ENCODE measurements at places on chromosomes 3 and 15. TPM values are rescaled to one million over a fixed set of nuclear protein-coding genes. Genes with fewer than 3 reads are reported as not detected.

DNA sequence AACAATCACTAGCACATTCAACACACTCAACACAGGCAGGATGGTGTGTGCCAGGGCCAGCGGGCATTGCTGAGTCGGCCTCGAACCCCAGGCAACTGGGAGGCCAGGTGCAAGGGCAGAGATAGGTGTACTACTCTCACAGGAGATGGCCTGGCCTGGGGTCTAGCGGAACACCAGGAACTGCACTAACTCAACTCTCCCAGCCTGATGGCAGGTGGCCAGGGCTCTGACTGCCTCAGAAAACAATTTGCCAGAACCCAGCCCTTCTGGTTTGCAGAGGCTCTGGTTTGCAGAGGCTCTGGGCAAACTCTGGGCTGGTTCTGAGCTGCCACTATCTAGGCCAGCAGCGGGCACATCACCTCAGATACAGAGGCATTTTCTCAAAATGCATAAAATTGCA, 229.2 kb upstream of the CHRNA7 start:
- no peak overlapping the region for H3K27ac ChIP-seq
- no peaks in the 10 kb centered on the region for H3K36me3 ChIP-seq
- no peak overlapping the region for H3K4me3 ChIP-seq
- no peaks in the 10 kb centered on the region for H3K4me1 ChIP-seq
- no peaks in the 10 kb centered on the region for H3K27me3 ChIP-seq
- no peak for DNase-seq

DNA sequence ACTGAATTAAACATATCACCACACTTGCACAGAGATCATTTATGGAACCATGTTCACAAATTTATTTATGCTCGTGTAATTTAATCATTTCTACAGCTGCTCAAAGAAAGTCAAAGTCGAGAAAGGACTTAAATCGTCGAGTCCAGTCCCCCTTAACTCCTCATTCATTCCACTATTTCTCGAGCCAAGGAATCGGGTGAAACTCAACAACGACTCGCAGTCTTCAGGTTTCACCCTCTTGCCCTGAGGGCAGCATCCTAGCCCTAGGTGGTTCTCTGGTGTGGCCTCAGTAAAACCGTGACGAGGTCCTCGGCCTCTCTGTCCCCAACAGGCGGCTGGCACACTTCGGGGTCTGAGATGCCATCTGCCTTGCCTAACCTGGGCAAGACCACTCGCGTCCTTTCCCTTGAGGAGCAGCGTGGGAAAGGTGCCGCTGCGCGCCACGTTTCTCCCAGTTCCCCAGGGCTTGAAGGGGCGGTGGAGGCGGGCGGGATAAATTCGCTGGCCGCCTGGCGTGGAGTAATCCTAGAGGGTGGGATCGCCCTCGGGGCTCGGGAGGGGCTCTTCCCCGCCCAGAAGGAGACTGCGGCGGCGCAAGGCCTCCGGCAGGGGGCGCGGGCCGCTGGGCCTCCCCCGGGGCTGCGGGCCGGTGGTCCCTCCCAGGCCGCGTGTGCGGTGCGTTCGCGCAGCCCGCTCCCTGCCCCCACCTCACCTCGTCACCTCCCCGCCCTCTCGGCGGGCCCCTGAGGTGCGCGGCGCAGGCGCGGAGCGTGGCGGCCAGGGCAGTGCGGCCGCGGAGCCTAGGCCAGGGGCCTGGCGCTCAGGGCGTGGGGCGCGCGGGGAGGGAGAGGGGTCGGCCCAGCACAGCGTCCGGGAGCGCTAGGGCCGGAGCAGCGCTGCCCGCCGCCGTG, at the start of gene ZNF639:
TSS of gene ZNF639 (plus strand) at position 746 of the 911 bp plus-strand sequence. CDS start 5,263 bp downstream, outside the sequence.
- peaks cover 15% of the 10 kb centered on the region for H3K4me1 ChIP-seq
- DNase-seq: peak; percentile 92
- no peaks in the 10 kb centered on the region for H3K27me3 ChIP-seq
- H3K27ac ChIP-seq: peak within 1 kb of the TSS; percentile 96
- H3K36me3 ChIP-seq: no peaks in the 10 kb centered on the region

GRCh38 chr3:41176596-41176995, 22.7 kb upstream of the CTNNB1 start:
- no peak overlapping the region for H3K27ac ChIP-seq
- no peak for DNase-seq
- no peaks in the 10 kb centered on the region for H3K36me3 ChIP-seq
- no peaks in the 10 kb centered on the region for H3K4me1 ChIP-seq
- no peaks in the 10 kb centered on the region for H3K27me3 ChIP-seq
- H3K4me3 ChIP-seq: no peak overlapping the region

DNA sequence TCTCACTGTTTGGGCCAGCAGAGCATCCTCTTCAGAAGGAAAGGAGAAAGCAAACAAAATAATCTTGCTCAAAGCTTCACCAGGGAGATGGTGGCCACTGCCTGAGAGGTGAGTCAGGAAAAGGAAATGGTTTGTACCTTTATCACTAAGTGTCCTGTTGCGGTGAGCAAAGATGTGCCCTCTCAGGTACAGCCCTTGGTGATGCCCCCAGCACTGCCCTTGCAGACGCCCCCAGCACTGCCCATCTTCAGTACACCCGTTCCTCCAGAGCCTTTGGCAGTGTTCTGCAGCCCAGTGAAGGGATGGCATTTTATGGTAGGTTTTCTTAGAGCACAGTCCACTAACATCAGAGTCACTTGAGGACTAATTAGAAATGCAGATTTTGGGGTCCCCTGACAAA, 92.3 kb downstream of the ZNF621 start:
- no peak overlapping the region for H3K27ac ChIP-seq
- peaks cover 4% of the 10 kb centered on the region for H3K4me1 ChIP-seq
- H3K36me3 ChIP-seq: no peaks in the 10 kb centered on the region
- peaks cover 10% of the 10 kb centered on the region for H3K27me3 ChIP-seq
- H3K4me3 ChIP-seq: no peak overlapping the region

DNA sequence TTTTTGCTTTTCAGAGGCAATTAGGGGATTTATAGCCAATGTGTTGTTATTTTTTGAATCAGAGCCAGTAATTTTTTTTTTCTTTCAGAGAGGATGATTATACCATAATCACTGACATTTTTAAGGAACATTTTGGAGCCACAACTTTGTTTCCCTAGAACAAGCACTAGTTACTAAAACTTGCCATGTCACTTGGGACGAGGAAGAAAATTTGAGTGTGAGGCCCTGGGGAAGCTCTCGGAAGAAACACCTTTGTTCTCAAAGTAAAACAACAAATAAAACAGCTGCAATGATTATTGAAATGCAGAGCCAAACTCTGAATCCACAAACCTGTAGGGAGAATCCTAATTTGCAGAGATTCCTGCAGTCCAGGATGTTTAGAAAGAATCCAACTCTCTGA, 69.7 kb downstream of the PDZRN3 start:
- no peak for DNase-seq
- peaks cover 6% of the 10 kb centered on the region for H3K4me1 ChIP-seq
- no peak overlapping the region for H3K4me3 ChIP-seq
- no peaks in the 10 kb centered on the region for H3K36me3 ChIP-seq
- no peaks in the 10 kb centered on the region for H3K27me3 ChIP-seq
- H3K27ac ChIP-seq: no peak overlapping the region

DNA sequence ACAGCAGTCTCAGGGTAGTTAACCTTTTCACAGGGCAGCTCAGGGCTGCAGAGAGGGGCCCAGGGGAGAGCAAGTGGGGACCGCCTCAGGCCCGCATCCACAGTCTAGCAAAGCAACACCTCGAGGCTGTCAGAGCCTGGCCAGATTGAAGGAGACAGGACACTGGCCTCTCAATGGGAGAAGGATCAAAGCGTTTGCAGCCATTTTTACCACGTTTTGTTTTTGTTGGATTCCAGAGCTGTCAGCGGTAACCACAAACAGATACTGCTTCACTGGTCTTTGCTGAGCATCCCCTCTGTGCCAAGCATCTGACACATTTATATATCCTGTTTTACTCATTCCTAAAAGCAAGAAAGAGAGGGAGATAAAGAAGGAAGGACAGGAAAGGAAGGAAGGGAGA, 153.8 kb downstream of the SHQ1 start:
- no peak overlapping the region for H3K27ac ChIP-seq
- H3K4me3 ChIP-seq: no peak overlapping the region
- no peak for DNase-seq
- no peaks in the 10 kb centered on the region for H3K27me3 ChIP-seq
- H3K4me1 ChIP-seq: no peaks in the 10 kb centered on the region
- no peaks in the 10 kb centered on the region for H3K36me3 ChIP-seq

DNA sequence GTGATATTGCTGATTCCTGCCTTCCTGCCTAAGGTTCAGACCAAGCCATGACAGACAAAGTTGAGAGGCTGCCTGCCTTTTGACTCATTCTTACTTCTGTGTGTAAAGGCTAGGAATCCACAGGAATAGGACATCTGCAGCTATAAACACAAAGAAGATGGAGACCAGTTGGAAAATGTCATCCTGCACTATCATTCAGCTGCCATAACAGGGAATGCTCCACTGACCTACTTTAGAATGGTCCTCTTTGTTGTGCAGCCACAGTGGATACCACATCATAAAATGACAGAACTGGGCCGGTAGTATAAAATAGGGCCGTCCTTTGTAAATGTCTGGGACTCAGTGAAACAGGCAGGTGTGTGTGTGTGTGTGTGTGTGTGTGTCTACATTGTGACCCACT, 75.1 kb downstream of the STAC start:
- peaks cover 3% of the 10 kb centered on the region for H3K4me1 ChIP-seq
- H3K27me3 ChIP-seq: no peaks in the 10 kb centered on the region
- no peak overlapping the region for H3K27ac ChIP-seq
- H3K4me3 ChIP-seq: no peak overlapping the region

GRCh38 chr3:5448246-5448645, 260.7 kb downstream of the EDEM1 start:
- DNase-seq: no peak
- no peaks in the 10 kb centered on the region for H3K36me3 ChIP-seq
- H3K27me3 ChIP-seq: no peaks in the 10 kb centered on the region
- H3K27ac ChIP-seq: no peak overlapping the region

DNA sequence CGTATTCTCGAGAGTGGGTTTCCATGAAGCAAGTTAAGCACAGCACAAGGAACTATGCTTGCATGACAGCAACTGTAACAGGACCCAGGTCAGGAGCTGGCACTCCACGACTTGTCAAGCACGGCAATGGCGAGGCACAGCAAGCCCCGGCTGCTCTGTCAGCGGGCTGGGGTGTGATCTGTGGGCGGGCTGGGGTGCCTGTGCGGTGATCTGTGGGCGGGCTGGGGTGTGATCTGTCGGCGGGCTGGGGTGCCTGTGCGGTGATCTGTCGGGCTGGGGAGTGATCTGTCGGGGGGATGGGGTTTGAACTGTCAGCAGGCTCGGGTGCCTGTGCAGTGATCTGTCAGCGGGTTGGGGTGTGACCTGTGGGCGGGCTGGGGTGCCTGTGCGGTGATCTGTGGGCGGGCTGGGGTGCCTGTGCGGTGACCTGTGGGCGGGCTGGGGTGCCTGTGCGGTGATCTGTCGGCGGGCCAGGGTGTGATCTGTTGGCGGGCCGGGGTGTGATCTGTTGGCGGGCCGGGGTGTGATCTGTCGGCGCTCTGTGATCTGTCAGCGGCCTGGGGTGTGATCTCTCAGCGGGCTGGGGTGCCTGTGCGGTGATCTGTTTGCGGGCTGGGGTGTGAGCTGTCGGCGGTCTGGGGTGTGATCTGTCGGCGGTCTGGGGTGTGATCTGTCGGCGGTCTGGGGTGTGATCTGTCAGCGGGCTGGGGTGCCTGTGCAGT, 205.7 kb downstream of the XXYLT1 start:
- no peaks in the 10 kb centered on the region for H3K27me3 ChIP-seq
- DNase-seq: peak; percentile 60
- no peak overlapping the region for H3K4me3 ChIP-seq
- H3K4me1 ChIP-seq: no peaks in the 10 kb centered on the region

DNA sequence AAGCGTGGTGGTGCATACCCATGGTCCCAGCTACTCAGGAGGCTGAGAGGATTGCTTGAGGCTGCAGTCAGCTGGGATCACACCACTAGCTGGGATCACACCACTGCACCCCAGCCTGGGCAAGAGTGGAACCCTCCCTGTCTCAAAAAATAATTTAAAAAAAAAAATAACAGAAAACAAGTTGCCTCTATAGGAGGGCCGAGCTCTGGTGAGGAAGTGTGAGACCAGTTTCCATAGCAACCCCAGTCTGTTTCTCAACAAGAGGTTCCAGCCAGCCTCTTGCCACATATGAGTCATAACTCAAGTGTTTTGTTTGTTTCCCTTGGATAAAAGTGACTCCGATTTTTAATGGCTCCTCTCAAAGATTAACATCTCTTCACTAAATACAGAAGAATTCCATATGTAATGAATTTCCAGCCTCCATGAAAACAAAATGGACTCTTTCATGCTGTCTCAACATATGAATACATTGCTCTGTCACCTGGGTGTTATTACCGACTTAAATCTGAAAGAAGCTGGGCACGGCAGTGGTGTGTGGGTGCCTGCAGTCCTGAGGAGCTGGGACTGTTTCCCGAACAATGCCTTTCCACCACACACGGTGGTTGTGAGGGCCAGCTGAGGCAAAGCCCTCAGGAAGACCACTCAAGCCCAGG, 19.7 kb downstream of the TMEM43 start:
- peaks cover 55% of the 10 kb centered on the region for H3K4me1 ChIP-seq
- H3K36me3 ChIP-seq: peaks cover 67% of the 10 kb centered on the region
- peak overlapping the region; percentile 2 for H3K4me3 ChIP-seq
- H3K27ac ChIP-seq: peak overlapping the region; percentile 96

DNA sequence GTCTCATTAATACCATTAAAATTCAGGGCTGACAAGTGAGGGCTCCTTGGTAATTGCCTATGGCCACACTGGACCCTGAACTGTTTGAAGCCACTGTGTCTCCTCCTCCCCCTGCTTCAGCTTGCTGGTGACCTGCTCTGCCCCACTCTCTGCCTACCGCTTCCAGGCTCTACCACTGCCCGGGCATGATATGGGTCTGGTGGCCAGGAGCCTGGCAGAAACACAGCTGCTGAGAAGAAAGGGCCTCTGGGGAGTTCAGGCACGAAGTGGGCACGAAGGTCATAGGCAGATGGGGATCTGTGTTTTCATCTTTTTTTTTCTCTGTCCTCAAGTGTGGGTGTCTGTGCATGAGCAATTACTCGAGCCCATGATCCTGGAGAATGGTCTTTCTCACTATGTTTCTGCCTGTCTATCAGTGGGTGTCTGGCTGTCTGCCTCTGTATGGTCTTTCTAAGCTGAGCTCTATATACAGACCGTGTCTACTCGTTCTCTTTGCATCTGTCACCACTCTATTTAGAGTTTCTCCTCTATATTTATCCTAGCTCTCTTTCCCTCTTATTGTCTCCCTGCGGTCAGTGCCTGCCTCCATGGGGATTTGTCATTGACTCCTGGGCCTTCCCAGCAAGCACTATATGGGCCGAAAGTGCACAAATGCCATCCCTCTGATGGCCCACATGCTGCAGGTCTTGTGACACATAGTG, 42.1 kb upstream of the EPHB1 start:
- no peaks in the 10 kb centered on the region for H3K27me3 ChIP-seq
- DNase-seq: no peak
- no peak overlapping the region for H3K27ac ChIP-seq
- no peaks in the 10 kb centered on the region for H3K36me3 ChIP-seq
- no peaks in the 10 kb centered on the region for H3K4me1 ChIP-seq
- no peak overlapping the region for H3K4me3 ChIP-seq

Gene C3orf49
- total RNA-seq: not detected

Gene GPR62
- not detected for total RNA-seq

Gene SKIL
- 89.4 TPM for total RNA-seq

Gene PYGO1
- 11.1 TPM for total RNA-seq

Gene RAB8B
- 54.5 TPM for total RNA-seq

Gene TM6SF1
- total RNA-seq: 25.4 TPM

Gene CD80
- 7.9 TPM for total RNA-seq

Gene KIF15
- total RNA-seq: 0.81 TPM

Gene NUP210
- 19.8 TPM for total RNA-seq

Data from upper lobe of right lung (tissue), 1 donor.